Thoracic aorta (tissue), 2 donors: ENCODE measurements at places on chromosomes 5 and 9. TPM values are rescaled to one million over a fixed set of nuclear protein-coding genes. Genes with fewer than 3 reads are reported as not detected.

Gene STPG3
- total RNA-seq, result not detected

Gene WNK2
- total RNA-seq, result 0.95 TPM

Gene ZNF462
- 9.6 TPM for total RNA-seq

- DNase-seq, result no peak
Observed at GRCh38 chr5:168120401-168121137, 170.9 kb upstream of the WWC1 start.

GRCh38 chr5:73981704-73982103, 355.7 kb downstream of the ARHGEF28 start:
- no peak for DNase-seq

DNA sequence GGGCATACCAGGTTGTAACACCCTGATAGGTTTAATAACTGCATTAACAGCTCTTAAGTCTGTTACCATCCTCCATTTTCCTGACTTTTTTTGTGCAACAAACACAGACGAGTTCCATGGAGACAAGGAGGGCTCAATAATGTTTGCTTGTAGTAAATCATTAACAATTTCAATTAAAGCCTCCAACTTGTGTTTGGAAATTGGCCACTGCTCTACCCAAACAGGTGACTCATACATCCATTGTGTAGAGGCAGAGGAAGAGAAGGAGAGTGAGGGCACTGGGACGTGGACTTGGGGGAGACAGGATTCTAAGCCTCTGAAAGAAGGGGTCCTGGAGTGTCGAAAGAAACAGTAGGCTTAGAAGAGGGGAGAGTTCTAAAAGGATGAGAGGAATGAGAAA, 213.6 kb upstream of the KCNN2 start:
- no peak for DNase-seq

- no peak for DNase-seq
Observed at GRCh38 chr9:84212982-84213381, 127.6 kb downstream of the SLC28A3 start.
